ENCODE measurements at places on chromosomes 3 and 15. TPM values are rescaled to one million over a fixed set of nuclear protein-coding genes. Genes with fewer than 3 reads are reported as not detected.

The IQCF5 gene
- not detected for total RNA-seq

The CHST2 gene
- 12.0 TPM for total RNA-seq

The TGM5 gene
- not detected for total RNA-seq

The CIDEC gene
- not detected for total RNA-seq

The ZBBX gene
- not detected for total RNA-seq

The EPHB3 gene
- 3.0 TPM for total RNA-seq

The SLC28A2 gene
- total RNA-seq = not detected

The CHRNA7 gene
- total RNA-seq = under 0.01 TPM

The CSTA gene
- 1.8 TPM for total RNA-seq

The CD200 gene
- 0.76 TPM for total RNA-seq
